Activated CD8-positive, alpha-beta T cell treated with anti-CD3 and anti-CD28 coated beads for 36 hours (primary cell): ENCODE measurements at places on chromosomes 1 and 21.

DNA sequence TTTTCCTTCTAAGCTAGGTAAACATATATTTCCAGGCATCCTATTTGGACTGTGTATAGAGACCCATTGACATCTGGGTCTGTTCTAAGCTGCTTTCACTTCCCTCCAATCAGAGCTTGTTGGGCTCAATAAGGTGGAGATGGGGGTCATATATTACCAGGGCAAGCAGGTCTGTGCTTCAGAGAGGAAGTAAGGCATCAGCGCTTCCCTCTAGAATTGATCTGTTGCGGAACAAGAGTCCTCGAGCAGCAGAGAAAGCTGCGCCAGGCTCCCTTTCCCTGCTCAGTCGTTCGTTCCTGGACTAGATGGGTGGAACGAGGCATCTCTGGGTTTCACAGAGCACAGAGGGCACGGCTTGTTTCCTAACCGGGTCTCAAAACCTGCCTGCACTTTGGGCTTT, 63.5 kb downstream of the DISC1 start:
- H3K36me3 ChIP-seq, result peaks cover 7% of the 10 kb centered on the region
- no peaks in the 10 kb centered on the region for H3K27me3 ChIP-seq
- peaks cover 4% of the 10 kb centered on the region for H3K4me1 ChIP-seq
- H3K4me3 ChIP-seq, result no peak overlapping the region
- no peak for DNase-seq
- H3K27ac ChIP-seq, result no peak overlapping the region

- H3K36me3 ChIP-seq, result no peaks in the 10 kb centered on the region
- DNase-seq, result no peak
- no peaks in the 10 kb centered on the region for H3K4me1 ChIP-seq
- H3K27me3 ChIP-seq, result no peaks in the 10 kb centered on the region
- no peak overlapping the region for H3K27ac ChIP-seq
Observed at GRCh38 chr1:40936931-40937339, 42.6 kb upstream of the CTPS1 start.

DNA sequence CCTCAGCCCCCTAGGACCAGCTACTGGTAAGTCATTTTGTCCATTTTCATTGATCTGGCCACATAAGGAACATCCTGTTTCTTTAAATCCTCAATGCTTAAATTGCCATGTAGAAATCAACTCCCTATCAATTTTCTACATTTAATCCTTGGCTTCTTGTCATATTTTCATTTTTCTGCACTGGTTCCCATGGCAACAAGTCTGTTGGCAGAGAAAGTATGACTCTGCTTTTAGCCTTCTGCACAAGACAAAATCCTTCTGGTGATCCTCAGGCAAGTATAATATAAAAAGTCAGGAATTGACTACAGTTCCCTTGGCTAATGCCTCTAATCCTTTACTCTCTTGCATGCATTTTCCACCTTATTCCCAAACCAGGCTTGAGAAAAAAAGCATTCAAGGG, 65.0 kb downstream of the LRRC40 start:
- H3K4me1 ChIP-seq, result no peaks in the 10 kb centered on the region
- peaks cover 1% of the 10 kb centered on the region for H3K27me3 ChIP-seq
- H3K27ac ChIP-seq, result no peak overlapping the region
- no peak for DNase-seq
- no peaks in the 10 kb centered on the region for H3K36me3 ChIP-seq
- no peak overlapping the region for H3K4me3 ChIP-seq

DNA sequence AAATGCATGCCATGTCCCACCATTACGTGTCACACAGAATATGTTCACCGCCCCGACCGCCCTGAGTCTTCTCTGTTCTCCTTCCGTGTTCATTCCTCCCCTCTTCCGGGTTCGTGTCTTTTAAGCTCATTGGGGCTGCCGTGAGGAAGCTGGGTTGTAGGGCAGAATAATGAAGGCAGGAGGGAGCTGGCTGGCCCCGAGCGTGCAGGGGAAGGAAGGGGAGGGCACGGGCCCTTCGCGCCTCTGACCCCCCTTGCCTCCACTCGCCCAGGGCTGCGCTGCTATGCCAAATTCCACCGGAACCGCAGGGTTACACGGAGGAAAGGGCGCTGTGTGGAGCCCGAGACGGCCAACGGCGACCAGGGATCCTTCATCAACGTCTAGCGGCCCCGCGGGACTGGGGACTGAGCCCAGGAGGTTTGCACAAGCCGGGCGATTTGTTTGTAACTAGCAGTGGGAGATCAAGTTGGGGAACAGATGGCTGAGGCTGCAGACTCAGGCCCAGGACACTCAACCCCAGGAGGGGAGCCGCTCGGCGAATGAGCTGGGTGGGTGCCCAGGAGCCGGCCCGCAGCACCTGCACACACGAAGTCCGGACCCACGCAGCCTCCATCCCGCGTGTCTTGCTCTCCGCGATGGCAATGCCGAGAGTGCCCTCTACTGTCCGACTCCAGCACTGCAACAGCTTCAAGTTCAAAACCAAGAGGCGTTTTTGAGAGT, 16.5 kb upstream of the AGTRAP start:
- no peaks in the 10 kb centered on the region for H3K27me3 ChIP-seq
- H3K4me3 ChIP-seq, result peak overlapping the region; percentile 73
- peak; percentile 93 for DNase-seq

DNA sequence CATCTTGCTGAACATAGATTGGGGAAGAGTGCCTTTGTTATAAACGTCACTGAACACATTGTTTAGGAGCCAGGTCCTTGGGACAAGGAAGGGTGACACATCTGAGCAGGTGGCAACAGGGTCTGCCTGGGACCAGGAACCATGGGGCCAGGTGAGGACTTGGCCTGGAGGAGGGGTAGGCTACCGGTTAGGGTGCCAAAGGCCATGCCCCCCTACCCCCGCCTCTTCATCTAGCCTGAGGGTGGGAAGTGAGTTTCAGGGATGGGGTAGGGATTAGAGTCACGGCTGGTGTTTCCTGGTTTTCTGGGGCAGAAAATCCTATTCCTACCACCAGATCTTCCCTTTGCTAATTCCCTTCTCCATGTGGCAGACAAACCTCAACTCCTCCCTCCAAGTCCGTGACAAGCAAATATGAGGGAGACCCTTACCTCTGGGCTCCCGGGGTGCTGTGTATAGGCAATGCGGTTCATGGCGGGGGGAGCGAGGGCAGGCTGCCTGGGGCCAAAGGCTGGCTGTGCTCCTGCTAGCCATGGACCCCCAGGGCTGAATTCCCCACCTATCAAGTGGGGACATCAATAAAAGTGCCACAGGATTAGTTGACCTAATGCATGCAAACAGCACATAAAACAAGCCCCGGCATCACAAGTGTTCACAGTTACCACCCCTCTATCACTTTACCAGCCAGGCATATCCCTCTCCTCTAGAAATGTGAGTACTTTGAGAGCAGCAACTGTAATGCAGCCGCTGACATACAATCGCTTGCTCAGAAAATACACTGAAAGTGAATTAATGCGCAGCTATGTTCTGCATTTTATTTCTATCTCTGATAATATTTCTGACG, 14.5 kb downstream of the CD247 start:
- H3K36me3 ChIP-seq, result peaks cover 79% of the 10 kb centered on the region
- peak overlapping the region; percentile 30 for H3K4me3 ChIP-seq
- peak overlapping the region; percentile 97 for H3K27ac ChIP-seq

DNA sequence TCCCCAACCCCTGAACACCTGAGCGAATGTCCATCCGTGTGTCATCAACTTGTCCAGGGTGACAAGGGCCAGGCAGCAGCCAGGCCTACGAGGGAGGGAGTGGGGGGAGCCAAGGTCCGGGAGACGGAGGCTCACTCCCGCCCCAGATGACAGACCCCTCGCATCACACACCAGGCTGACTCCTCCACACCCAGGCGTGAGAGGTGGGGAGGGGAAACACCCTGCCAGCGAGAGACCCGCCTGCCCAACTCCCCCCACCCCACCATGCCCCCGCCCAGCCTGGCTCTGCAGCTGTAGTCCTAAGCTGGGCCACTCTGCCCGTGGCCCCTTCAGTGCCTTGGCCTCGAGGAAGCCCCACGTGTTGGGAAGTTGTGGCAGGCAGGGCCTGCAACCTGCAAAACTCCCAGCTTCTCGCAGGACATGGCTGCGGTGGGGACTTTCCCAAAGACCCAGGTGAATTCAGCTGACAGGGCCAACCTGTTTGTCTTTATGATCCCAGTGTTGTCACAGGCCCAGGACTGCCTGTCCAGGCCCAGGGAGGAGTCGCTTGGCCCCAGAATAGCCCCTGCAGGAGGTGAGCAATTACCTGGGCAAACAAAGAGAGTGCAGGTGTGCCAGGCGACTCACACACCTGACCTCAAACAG, 62.9 kb downstream of the RIPK4 start:
- H3K4me1 ChIP-seq, result peaks cover 10% of the 10 kb centered on the region
- no peak overlapping the region for H3K4me3 ChIP-seq
- DNase-seq, result no peak

DNA sequence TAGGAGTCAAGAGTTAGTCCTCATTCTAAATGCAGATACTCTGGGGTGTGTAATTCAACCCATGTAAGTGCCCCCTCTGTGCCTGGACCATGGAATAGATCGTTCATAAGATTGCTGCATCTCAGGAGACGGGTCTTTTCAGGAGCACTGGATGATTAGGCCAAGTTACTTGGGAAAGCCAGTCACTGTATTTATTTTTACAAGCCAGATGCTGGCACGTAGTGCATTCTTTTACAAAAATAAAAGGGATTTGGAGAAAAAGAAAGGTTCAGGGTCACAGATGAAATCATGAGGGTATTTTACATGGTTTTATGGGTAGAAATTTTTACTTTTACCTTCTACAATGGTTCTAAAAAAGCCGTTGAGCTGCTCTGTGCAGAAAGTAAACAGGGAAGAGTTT, 102.6 kb upstream of the UBE2U start:
- H3K4me1 ChIP-seq, result no peaks in the 10 kb centered on the region
- H3K27ac ChIP-seq, result no peak overlapping the region
- peaks cover 1% of the 10 kb centered on the region for H3K27me3 ChIP-seq
- no peaks in the 10 kb centered on the region for H3K36me3 ChIP-seq
- DNase-seq, result no peak
- no peak overlapping the region for H3K4me3 ChIP-seq

DNA sequence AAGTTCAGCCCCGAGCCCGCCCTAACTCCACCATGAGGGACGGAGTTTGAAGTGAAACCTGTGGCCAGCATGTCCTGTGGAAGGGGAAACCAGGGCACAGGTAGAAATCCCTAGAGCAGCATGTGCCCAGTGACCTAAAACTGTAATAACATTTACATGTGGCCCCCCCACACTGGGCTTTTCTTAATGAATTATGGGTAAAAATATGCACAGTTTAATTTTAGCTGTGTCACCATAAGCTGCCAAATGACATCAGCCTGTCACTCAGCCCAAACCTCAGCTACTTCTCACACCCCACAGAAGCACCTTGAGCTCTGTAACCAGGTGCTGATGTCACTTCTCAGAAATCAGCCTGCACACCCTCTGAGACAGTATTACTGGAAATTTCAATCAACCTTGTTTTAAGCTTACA, 50.0 kb upstream of the SLC19A1 start:
- peaks cover 8% of the 10 kb centered on the region for H3K27me3 ChIP-seq
- peaks cover 2% of the 10 kb centered on the region for H3K36me3 ChIP-seq
- peaks cover 30% of the 10 kb centered on the region for H3K4me1 ChIP-seq
- H3K4me3 ChIP-seq, result no peak overlapping the region
- peak; percentile 92 for DNase-seq
